Activated gamma-delta T cell treated with Interleukin-2 at 50 U/mL for 16 hours (primary cell): ENCODE measurements at places on chromosomes 2 and 18.

GRCh38 chr18:6980363-6980762, 137.2 kb downstream of the LAMA1 start:
- no peak for DNase-seq

DNA sequence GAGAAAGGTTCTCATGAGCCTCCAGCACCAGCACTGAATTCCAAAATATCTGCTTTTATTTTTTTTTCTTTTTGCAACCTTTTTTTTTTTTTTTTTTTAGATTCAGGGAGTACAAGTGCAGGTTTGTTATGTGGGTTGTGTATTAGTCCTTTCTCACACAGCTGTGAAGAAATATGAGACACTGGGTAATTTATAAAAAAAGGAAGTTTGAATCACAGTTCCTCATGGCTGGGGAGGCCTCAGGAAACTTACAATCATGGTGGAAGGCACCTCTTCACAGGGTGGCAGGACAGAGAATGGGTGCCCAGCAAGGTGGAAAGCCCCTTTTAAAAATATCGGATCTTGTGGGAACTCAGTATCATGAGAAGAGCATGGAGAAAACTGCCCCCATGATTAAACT, 7.9 kb upstream of the TMX3 start:
- DNase-seq: no peak

DNA sequence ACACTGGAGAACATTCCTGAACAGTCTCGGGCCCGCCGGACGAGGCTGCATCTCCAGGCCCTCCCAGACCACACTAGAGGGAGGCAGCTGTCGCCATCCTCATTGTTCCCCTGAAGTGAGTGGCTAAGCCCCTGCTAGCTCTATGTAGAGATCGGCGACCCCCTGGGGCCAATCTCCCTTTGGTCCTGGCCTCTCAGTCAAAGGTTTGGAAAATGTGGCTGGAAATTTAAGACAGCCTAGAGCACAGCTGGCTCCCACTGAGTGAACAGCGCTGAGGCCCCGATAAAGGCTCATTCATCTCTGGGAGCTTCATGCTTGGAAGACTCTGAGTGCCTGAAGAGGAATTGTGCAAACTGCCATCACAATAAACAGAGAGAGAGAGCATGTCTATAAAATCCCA, 360.3 kb downstream of the CLIP4 start:
- no peak for DNase-seq

DNA sequence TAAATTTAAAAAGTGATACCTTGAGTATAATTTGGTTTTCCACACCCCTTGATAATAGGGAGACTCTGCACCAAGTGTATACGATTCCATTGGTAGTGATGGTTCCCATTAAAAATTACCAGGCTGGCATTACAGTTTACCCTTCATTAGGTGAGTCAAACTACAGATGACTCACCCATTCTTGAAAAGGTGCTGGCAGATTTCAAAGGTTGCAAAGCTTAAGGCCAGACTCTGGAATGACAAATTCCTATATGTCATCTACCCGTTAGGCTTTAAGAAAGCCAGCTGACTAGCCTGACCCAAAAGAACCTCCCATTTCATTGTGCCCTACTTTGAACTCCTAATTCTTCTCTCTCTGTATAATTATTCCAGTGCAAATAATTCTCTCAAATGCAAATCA, 124.4 kb downstream of the LRRTM4 start:
- DNase-seq: no peak

- DNase-seq: no peak
These were observed 259.0 kb downstream of the NBAS start for GRCh38 chr2:15302154-15302553.

- DNase-seq: no peak
These were observed 549.4 kb upstream of the HS6ST1 start for GRCh38 chr2:128867936-128868636.

- no peak for DNase-seq
These were observed 104.5 kb downstream of the COL6A3 start for GRCh38 chr2:237309416-237309815.

GRCh38 chr2:70988726-70989648, 5.7 kb downstream of the TEX261 start:
- no peak for DNase-seq

- no peak for DNase-seq
These were observed 7.6 kb upstream of the UXS1 start for GRCh38 chr2:106201661-106202060.

DNA sequence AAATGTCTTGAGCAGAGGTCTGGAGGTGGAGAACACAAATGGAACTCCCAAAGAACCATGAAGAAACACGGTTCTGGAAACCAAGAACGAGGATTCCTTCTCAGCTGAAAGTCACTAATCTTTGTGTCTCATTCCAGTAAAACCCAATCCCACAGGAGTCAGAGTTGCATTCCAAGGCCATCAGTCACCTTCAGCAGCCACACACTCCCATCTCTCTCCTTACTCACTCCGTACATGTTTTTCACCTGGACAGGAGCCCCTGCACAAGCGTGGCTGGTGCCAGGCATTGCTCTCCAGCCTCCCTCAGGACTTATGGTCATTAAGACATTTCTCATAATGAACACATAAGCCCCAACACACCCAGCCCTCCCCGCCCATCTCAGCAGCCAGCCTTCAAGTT, 175.4 kb upstream of the SIX2 start:
- DNase-seq: no peak

DNA sequence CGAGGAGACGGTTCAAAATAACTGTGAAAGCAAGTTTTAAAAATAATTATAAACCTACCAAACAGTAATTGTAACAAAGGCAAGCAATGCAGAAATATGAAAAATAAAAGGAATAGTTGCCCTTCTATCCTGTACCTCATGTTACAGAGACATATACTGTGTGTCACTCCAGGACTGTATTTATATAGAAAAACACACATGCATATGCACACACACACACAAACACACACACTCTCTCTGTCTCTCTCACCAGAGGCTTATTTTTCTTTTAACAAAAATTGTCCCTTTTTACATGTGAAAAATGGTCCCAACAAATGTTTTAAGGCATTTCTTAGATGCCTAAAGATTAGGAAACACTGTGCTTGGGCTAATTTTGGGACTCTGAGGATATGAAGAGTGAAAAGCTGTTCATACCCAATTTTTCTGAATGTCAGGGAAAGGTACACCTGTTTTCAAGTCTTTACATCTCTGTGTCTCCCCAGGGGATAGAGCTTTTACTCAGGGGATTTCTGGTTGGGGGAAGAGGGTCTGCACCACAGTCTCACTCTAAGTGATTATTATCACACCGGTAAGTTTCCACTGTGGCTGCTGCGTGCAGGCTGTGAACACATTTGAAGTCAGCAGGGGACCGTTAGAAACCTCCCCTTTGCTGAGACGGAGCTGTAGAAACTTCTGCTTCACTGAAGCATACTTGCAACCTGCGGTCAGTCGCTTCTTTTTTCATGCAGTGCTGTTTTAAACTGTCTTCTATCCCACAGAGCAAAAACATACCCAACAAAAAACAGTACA, 51.4 kb upstream of the SPAG16 start:
- DNase-seq: peak; percentile 61

- no peak for DNase-seq
These were observed 581.6 kb downstream of the LRRTM4 start for GRCh38 chr2:76940559-76940958.

- no peak for DNase-seq
These were observed 186.6 kb downstream of the PDE11A start for GRCh38 chr2:177885828-177886466.

DNA sequence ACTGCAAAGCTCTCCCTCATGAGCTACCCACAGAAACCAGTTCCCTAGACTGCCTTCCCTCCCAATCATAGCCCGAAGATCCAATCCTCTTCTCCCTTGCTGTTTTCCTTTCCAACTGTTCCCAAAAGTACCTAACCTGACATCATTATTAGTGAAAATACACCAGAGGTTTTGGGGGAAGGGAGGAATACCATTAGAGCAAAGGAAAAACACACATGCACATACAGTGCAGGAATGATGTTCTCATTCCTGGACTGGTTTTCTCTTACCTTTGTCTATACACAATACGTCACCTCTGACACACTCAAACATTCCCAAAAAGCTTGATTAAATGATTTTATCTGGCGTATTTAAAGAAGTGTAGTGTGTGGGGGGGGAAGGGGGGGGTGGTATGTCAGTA, 46.2 kb downstream of the IKZF2 start:
- DNase-seq: no peak

- no peak for DNase-seq
These were observed 128.3 kb upstream of the ATP5MC3 start for GRCh38 chr2:175309799-175310198.

- DNase-seq: no peak
These were observed 136.9 kb downstream of the COMMD1 start for GRCh38 chr2:62042400-62042799.
